ENCODE measurements at places on chromosomes 11 and 22.

- DNase-seq = no peak
These were observed 220.8 kb downstream of the DBX1 start for GRCh38 chr11:19939415-19939929.

- DNase-seq = peak; percentile 61
These were observed 59.0 kb downstream of the CEP57 start for GRCh38 chr11:95849087-95849825.

DNA sequence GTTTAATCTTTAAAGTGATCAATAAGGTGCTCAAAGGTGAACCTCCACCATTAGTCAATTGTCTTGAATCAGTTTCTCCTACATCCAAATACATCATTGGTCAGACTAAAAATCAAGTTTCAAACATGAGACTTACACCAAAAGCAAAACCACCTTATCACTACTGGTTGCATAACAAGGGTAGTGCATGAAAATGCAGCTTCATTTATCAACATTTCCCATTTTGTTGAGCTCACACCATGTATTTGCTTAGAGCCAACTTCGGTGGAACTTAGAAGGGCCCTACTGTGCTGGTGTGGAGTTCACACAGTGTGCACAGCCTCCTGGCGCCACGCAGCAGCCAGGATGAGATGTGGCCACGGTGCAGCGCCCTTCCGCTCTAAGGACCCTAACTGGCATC, 23.1 kb upstream of the PHLDA2 start:
- no peak for DNase-seq

GRCh38 chr11:12674571-12674935, 332 bp downstream of the TEAD1 start:
- peak; percentile 52 for DNase-seq

DNA sequence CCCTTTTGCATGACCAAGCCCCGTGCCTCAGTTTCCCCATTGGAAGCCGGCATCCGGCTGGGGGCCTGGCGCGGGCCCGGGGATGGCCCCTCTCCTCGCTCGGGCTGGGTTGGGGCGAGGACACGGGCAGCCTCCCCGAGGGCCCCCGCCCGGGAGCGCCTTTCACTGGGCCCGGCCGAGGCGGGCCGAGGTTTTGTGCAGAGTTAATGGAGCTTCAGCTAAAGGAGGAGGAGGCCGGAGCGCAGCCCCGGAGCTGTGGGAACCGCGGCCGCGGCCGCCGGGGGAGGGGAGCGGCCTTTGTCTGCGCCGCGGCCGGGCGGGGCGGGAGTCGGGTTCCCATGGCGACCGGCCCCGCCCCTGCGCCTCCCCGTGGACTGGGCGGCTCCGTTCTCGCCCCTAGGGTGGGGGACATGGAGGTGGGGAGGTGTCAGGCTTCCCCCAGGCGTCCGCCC, 1.4 kb upstream of the MAPK11 start:
- DNase-seq = peak; percentile 83

- peak; percentile 33 for DNase-seq
These were observed 14.9 kb downstream of the PACS1 start for GRCh38 chr11:66084821-66085475.

Measured in adipocyte (in vitro differentiated cells).